ENCODE measurements at places on chromosomes 4 and X.
A peak's percentile ranks its signal among the peaks of the same experiment; 100 is the strongest.

GRCh38 chr4:109562457-109563239 is 2.6 kb downstream of the MCUB start:
- no peak for DNase-seq

- DNase-seq = no peak
These were observed 646.2 kb downstream of the TRAM1L1 start for GRCh38 chr4:116438981-116439729.

GRCh38 chrX:67568769-67569168 is 24.9 kb downstream of the AR start:
- DNase-seq = no peak

GRCh38 chr4:155675709-155676429 is 9.2 kb downstream of the GUCY1A1 start:
- DNase-seq = no peak

DNA sequence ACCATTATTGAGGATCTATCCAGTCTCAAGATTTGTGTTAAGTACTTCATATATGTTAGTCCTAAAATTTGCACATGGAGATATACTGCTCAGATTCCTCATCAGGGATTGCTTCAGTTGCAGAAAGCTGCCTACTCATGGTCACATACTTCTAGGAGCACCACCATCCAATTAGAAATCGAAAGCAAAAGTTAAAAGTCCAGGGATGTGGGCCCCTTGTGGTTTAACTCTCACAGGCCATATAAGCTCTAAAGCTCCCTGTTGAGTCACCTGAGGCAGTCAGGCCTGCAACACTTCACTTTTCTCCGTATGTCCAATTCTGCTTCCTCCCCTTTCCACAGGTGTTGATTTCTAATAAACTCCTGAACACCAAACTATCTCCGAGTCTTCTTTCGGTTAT is 84.2 kb downstream of the CNOT6L start:
- DNase-seq = peak; percentile 42
